ENCODE measurements at places on chromosomes 5 and 9. TPM values are rescaled to one million over a fixed set of nuclear protein-coding genes. Genes with fewer than 3 reads are reported as not detected.

AQP7 gene
- total RNA-seq, result not detected

LEAP2 gene
- total RNA-seq, result 1.9 TPM

TMEFF1 gene
- 0.24 TPM for total RNA-seq

DNA sequence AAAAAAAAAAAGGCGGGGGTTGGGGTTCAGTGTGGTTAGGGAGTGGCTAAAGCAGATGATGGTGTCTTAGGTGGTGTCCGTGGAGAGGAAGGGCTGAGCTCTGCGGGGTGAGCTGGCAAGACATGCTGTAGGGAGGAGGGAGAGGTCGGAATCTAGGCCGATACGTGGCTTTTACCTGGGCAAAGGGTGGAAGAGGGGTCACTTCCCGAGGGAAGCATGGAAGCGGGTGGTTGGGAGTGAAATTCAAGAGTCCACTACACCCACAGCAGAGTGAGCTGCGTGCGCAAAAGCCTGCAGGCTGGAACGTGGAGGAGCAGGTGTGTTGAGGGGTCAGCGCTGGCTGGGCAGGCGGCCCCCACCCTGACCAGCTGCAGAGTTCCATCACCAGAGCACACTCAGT lies 17.8 kb downstream of the TBC1D9B start:
- DNase-seq, result no peak

DNA sequence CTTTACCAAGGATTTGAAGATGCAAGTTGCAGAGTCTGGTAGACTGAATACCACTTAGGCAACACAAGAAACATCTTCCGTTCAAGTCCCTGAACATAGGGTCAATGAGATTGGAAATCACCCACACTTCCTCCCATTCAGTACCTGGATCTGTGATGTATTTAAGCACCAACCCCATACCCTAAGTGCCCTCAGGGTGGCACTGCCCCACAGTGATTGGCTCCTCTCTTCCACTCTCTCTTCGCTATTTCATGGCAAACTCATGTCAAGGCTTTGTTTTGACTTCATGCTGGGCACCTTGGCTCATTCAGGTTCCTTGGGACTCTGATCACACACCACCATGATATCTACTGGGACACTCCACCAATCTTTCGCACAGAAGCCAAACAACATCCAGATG lies 53.7 kb downstream of the GGTA1 start:
- DNase-seq, result no peak

DNA sequence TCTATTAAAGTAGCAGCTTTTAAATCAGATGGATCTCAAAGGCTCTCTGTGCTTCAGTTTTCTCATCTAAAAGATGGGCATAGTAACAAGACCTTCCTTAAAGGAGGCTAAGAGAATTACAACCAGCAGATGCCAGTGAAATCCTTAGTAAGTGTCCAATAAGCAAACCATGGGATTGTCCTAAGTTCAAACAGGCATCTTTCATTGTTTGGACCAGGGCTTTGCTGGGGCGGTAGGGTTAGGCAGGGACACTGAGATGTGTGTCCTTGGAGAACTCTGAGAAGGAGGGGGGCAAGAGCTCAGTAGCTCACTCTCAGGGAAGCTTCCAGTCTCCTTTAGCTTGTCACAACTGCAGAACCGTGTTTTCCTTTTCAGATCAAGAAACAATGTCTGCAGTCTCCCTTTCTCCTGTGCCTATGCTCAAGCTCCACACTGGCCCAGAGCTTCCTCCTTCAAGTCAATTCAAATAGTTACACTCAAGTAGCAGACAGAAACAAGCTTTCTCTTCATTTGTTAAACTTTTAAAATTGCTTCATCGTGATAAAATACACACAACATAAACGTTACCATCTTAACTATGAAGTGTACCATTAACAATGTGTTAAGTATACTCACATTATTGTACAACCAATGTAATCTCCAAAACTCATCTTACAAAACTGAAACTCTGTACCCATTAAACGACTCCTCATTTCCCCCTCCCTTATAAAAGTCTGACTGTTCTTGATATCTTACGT lies 216.2 kb downstream of the PIK3R1 start:
- DNase-seq, result no peak

- no peak for DNase-seq
Measured at GRCh38 chr5:168165221-168165914, 126.1 kb upstream of the WWC1 start.

GRCh38 chr5:59040024-59040803 lies 457.3 kb downstream of the RAB3C start:
- no peak for DNase-seq

DNA sequence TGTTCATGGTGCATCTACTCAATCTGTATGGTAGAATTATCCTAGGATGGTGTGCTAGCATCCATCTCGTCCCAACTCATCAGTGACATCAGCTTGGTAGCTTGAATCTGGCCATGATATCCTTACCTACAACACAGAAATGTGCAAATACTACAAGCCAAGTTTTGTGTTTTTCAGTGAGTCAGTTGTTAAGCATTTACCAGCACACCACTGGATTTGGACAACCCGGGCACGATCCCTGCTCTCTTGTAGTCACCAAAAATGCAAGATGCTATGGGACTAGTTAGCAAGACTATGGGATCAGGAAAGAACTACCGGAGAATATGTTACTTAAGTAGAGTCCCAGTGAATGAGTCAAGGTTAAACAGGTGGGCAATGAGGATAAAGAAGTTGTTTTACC lies 32.1 kb upstream of the ZNF354B start:
- no peak for DNase-seq

DNA sequence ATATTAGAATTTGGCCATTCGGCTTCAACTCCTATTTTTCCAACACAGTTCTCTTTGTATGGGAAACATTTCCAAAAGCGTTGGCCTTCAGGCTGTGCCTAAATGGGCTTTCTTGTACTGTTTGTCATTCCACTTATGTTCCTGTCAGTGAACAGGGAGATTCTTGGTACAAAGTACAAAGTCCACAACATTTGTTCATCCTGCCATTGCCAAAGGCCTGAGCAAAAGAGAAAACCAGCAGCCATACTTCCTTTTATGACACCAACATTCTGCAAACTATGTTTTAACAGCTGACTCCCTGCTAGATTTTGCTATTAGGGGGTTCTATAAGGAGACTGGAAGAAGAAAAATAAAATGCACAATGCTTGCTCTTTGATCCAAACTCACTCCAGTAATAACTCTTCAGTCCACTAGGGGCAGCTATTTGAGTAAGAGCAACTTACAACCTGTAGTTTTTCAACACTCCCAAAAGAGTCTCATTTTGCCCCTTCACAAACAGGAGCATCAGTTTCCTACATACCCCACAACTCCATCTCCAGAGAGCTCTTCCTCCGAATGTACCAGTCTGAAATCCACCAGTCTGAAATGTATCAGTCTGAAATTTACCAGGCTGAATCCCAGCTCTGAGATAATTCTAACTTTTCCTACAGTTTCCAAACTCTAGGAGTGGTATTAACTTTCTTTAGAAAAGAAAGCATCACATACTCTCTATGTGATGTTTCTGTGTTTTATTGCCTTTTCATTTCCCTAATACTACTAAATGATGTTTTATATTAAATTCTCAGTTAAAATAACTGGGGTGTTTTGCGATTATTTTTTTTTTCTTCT lies 693.8 kb downstream of the DNAH5 start:
- no peak for DNase-seq

GRCh38 chr9:18122171-18122570 lies 351.8 kb upstream of the ADAMTSL1 start:
- DNase-seq, result no peak

GRCh38 chr5:37814699-37815098 lies 25.1 kb downstream of the GDNF start:
- no peak for DNase-seq

- DNase-seq, result no peak
Measured at GRCh38 chr5:131968396-131968954, 23.0 kb upstream of the MEIKIN start.

GRCh38 chr9:130857864-130858738 lies 23.0 kb downstream of the ABL1 start:
- no peak for DNase-seq

- no peak for DNase-seq
Measured at GRCh38 chr5:109816732-109817131, 127.0 kb downstream of the MAN2A1 start.

DNA sequence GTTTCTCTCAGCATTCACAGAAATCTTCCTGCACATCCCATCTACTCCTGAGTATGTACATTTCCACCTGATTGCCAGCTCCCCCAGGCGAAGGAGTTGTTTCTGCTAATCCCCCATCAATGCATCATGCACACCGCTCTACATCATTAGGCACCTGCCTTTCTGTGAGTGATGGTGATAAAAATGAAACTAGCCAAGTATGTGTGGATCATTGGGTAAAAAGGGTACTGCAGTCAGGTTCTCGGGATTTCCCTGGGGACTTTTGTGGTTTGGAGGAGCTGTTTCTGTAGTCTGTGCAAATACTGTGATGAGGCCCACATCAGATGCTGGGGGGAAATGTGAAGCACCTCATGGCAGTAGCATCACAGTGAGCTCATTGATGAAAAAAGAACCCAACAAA lies 30.4 kb downstream of the CAMK4 start:
- DNase-seq, result peak; percentile 60

DNA sequence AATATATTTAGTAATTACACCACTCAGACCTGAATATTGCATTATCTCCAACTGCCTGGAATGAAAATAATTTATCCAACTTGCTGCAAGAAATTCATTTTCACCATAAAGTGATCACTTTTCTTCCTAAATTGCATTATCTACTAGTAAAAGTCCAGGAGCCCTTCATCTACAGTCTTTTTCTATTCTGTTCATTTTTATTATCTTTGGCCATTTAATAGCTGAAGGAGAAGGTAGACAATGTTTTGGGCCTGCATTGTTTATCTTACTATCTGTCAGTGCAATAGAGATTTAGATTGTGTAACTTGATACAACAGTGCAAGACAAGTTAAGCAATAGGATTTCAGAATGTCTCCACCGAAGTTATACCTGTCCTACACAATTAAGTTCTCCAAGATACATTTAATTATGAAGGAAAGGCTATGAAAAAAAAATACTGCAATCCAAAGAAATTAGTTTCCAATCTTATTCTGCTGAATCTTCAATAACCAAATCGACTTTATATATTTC lies 1339.7 kb upstream of the CDH6 start:
- no peak for DNase-seq

DNA sequence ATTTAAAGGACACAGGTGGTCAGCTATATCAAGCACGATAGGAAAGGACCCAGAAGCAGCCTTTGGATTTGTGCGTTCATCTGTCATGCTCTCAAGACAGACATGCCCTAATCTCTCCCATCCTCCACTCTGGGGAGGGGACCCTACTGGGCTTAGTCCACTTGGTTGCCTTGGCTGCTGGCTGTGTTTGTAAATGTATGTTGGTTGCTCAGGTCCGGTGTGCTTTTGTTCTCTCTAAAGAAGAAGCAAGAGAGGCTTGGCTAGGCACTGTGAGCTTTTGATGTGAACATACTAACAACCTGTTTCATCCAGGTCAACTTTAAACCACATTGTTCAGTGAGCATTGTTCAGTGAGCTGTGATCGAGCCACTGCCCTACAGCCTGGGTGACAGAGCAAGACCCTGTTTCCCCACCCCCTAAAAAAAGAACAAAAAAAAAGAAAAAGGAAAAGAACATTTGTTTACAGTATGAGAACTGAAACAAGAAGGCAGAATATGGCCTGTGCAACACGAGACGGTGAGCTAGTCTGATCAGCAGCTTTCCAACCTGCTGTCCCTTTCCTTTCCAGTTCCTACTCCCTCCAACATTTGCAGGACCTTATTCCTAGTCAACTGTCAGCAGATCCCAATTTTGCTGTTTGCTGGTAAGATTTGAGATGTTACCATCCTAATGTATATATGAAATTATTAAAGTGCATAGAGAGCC lies 228.3 kb downstream of the ARHGAP26 start:
- DNase-seq, result no peak

DNA sequence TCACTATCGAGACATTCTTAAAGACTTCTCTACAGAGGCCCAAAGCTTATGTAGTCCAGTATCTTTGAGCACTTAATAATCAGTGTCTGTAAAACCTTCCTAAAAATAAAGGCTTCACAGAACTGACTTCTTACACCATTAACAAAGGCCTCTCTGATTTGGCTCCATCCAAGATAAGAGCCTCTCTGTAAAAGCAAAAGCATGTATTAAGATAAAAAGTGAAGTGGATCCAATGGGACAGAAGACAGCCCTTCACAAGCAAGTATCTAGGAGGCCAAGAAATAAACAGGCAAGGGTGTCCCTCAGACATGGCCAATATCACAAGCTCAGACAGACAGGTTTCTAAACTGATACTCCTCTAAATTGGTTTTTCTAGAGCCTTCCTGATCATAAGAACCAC lies 11.9 kb downstream of the LHFPL2 start:
- DNase-seq, result no peak

DNA sequence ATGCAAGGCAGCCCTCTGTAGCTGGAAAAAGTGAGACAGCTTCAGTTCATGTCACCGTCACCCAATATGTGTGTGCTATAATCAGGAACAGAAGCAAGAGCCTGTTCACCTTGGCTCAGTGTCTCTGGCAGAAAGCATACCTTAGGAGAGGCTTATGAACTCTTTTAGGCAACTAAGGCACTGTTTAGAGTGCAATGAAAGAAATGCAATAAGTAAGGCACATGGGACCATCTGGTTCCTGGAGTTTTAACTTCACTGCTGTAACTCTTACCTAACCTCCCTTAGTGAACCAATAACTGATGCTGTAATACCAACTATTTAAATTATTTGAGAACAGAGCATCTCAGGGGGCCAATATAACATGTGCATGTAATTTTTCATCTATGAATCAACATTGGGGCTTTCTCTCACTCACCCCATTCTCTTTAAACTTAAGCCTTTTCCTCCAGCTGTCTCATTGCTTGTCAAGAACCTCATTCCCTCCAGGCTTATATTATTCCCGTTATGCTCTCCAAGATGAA lies 32.4 kb downstream of the C9 start:
- DNase-seq, result no peak

DNA sequence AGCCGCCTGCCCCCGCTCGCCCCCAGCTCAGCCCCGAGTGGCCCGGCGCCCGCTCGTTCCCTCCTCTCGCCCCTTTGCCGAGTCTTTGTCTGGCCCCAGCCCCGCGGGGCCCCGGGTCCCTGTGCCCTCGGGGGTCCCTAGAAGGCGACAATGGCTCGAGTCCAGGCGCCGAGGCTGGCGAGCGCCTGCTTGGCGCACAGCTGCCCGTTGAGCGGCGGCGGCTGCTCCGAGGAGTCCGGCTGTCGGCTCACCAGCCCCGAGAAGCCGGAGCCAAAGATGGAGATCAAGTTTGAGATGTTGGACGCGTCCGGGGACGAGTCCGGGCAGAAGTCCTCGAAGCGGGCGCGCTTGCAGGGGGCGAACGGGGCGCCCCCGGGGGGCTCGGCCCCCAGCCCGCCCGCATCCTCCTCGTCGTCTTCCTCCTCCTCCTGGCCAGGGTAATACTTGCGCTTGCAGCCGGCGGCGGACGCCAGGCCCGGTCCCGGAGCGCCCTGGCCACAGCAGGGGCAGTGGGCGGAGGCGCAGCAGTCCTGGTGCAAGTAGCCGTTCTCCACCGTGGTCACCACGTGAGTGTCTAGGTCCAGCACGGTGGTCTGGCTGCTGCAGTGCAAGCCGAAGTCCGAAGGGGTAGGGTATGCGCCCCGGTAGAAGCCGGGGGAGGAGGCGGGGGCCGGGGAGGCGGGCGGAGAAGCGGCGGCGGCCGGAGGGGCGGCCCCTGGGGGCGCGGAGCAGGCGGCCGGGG lies 1.2 kb downstream of the IER5L start:
- no peak for DNase-seq
